ENCODE measurements at places on chromosomes 3 and 15.

DNA sequence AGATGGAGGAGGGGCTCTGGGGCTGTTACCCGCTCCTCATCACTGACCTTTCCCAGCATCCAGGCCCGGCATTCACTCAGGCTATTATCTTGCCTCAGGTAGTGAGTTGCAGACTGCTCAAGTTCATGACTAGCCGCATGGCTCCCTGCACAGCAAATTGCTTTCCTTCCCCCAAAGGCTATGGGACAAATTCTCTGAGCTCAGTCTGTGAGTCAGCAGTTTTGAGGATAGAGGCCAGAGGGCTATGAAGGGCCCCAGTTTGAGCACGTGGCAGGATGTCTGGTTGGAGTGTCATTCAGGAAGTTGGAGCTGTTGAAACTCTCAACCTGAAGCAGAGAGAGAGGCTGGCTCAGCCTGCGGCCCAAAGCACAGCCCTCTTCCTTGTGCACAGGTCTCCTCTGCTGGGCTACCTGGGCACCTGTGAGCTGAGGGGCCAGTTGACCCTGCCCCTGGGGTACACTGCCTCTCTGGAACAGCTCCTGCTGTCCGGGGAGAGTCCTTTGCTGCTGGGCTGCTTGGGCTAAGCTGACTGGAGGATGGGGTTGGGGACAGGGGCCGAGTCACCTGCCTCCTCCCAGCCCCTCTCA, 7.9 kb downstream of the FAH start:
- no peak for DNase-seq

- DNase-seq, result no peak
These were observed 272.2 kb upstream of the NR2F2 start for GRCh38 chr15:96058103-96058851.

DNA sequence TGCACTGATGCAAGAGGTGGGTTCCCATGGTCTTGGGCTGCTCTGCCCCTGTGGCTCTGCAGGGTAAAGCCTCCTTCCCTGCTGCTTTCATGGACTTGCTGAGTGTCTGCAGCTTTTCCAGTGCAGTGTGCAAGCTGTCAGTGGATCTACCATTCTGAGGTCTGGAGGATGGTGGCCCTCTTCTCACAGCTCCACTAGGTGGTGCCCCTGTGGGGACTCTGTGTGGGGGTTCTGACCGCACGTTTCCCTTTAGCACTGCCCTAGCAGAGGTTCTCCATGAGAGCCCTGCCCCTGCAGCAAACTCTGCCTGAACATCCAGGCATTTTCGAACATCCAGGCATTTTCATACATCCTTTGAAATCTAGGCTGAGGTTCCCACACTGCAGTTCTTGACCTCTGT, 329.8 kb upstream of the NAALADL2 start:
- DNase-seq, result no peak

DNA sequence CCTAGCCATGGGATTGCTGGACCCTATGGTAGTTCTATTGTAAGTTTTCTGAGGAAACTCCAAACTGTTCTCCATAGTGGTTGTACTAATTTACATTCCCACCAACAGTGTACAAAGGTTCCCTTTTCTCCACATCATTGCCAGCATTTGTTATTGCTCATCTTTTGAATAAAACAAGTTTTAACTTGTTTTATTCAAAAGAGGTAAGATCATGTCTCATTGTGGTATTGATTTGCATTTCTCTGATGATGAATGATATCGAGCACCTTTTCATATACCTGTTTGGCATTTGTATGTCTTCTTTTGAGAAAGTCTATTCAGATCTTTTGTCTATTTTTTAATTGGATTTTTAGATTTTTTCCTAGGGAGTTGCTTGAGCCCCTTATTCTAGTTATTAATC, 819.1 kb downstream of the TUSC7 start:
- no peak for DNase-seq

GRCh38 chr15:79923079-79923514, 26.3 kb upstream of the MTHFS start:
- DNase-seq, result peak; percentile 85

DNA sequence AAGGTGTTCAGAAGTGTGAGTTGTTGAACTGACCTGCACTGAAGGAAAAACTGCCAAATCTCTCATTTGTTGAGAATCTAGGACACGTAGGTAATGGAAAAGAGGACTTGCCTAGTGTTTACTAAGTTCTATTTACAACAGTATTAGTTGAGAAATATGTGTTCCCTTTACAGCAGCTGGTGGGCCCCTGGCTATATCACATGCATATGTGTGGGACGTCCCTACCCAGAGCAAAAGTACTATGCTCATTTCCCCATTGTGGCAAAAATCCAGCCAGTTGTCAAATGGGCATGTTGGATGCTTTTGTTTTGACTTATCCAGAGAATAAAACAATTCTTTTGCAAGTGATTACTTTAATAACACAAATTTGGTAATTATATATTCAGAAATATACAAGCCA, 113.3 kb upstream of the PTX3 start:
- DNase-seq, result no peak

DNA sequence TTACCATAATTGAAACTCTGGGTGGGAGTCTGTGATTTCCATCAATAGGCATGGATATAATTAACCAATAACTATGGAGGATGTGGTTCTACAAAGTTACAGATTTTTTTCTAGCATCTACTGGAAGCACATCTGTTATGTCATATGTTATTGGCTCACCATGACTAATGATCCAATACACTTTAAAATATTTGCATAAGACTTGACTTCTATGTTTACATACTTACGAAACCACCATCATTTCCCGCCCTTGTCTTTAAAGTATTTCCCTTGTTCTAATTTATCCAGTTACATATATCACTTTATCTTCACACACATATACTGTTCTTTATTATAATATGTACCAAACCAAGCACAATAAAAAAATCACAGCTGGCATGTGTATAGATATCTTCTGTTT, 380.3 kb upstream of the CBLB start:
- DNase-seq, result no peak

- DNase-seq, result no peak
These were observed at the start of gene LIPH for GRCh38 chr3:185552358-185552877. TSS of gene LIPH (minus strand) at chr3:185552588. CDS start at chr3:185552471, 117 bp downstream.

- DNase-seq, result no peak
These were observed 454 bp downstream of the C15orf62 start for GRCh38 chr15:40770147-40770721.

DNA sequence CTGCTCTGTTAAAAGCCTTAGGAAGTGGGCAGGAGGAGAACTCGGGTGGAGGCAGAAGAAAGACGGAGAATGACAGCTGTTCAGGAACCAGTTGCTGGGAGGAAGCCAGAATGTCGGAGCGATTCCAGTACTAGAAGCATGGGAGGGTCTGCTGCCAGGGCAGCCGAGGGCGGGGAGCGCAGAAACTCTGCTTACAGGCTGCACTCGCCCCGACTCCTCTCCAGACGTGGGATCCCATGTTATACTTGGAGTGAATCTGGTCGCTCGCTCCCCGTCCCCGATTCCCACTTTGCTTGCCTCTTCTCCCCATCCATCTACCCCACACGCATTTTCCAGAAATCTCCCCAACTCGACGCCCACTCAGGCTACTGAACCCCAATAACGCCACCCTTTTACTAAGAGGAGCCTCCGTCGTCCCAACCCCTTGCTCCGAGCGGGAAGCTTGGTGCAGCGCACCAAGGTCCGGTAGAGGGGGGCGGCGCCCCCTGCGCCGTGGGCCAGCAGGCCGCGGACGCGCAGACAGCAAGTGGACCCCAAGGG, 665 bp downstream of the GATM start:
- no peak for DNase-seq

DNA sequence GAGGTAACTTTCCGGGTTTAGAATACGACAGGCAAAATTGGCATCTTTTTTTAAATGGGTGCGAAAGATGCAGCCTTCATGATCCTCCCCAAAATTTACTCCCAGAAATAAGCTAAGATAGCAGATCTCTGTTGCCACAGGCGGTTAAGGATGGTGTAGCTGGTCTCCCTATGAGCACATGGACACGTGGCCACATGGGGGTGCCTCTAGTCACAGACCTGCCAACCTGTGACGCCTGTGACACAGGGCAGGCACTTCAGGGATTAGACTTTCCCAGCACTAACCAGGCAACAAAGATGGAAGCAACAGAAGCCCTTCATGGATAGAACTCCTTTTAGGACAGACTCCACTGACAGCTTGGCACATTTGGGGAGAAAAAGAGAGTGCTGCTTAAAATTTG, 320.3 kb downstream of the THSD4 start:
- no peak for DNase-seq

GRCh38 chr3:191493336-191493735, 32.4 kb downstream of the PYDC2 start:
- DNase-seq, result no peak

GRCh38 chr3:149528340-149528650, 53.8 kb downstream of the TM4SF4 start:
- no peak for DNase-seq

DNA sequence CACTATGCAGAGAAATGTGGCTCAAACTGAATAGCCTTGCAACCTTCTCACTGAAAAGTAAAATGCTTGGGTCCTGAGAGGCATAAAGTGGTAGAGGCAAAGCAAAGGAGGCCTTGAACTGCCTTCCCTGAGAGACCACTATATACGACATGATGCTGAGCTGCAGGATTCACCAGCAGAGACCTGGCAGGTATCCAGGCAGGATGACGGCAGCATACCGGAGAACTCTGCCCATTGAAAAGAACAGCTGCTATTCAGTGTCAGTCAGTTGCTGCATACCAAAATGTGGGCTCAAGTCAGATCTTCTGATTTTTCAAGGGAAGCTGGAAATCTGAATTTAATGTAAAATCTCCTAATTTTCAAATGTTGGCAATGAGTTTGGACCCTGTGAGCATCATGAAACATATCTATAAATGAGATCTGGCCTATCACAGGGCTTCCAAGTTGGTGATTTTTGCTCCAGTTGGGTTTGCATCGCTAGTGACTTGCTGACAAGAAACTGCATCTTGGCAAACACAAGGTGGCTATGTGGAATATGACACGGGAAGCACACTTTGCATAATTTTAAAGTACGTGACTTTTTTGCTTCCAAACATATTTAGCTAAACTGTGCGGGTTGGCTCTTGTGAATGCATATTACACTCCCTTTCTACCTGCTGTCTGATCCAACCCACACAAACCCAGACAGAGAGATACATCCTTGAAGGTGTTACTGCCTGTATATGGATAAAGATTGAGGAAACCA, 529.0 kb downstream of the AGBL1 start:
- DNase-seq, result no peak

DNA sequence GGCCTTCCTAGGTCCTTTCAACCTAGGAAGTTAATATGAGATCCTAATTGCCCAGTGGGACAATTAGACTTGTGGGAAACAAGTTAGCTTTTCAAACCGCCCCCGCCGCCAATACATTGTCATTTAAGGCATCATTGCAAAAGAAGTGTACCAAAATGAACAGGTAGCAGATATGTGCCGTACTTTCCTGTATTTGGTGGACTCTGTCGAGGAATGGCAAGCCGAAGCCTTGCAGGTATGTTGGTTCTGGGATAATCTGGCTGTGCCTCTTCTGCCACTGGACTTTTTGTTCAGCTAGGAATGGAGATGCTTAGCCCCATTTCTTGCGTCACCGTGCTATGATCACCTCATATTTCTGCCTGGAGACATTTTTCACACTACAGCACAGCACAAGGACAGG, 157.5 kb downstream of the CACNA1D start:
- DNase-seq, result no peak

DNA sequence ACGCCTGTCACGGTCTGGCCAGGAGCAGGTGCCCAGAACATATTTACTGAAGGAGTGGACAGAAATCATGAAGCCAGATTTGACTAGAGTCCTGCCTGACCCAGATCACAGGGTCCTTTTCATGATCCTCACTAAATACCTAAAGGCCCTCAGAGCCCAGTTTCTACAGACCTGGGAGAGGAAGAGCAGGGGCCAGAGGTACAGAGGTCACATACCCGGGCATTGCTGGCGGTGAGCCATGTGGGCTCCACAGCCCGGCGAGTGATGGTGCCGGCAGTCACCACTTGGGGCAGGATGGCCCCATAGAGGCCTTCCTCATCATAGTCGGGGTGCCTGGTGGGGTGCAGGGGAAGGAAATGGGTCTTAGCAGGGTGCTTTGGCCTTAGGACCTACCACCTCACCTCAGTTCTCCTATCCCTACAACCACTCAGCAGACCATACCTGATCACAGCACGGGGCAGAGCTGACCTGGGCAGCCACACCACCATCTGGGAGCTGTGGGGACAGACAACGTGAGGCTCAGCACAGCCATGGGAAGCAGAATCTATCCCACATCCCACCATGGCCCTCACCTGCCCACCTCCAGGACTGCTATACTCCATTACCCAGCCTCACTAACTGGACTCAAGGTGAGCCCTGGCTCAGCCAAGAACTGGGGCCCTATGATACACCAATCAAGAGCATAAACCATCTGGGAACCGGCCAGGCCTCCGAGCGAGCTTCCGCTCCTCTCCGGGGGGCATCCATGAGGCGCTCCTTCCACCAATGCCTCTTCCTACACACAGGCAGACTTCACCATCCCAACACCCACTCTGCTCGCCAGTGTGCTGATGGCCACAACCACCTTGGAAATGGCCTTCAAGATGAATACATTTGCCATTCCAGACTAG, 12.9 kb downstream of the POLG start:
- DNase-seq, result no peak

GRCh38 chr3:139642996-139643395, 34.8 kb downstream of the NMNAT3 start:
- DNase-seq, result no peak

- no peak for DNase-seq
These were observed 975 bp downstream of the PCSK6 start for GRCh38 chr15:101488300-101489164.

DNA sequence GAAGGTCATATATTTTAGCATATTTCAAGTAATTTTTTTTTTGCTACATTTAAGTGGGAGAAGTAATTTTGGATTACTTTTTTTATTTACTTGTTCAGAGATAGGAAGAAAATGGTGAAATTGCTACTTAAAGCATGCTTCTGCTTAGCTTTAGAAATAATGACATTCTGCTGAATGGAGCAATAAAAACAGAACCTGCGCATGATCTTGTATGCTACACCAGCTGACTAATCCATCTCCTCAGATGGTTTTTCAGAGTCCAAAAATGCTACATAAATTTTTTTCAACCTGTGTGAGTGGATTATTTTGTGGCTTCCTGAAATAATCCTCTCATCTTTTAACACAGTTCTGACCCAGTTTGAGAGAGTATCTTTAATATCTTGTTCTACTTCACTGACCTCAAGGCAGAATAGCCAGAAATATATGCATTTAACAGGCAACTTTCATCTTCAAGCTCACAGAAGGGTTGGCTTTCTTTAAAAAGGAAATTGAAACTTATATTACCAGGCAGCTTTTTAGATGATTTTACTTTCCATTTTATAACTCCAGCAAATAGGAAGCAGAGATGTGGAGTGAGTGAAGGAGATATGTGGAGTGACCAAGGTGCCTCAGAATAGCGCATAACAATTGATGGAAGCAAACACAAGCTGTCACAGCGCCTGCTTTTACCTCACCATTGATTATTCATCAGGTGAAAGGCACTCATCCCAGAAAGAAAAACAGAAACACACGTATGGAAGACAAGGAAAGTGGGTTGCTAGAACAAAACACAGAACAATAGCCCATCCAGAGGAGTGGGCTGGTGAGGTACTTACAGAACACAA, 136.6 kb downstream of the TGFBR2 start:
- DNase-seq, result no peak

DNA sequence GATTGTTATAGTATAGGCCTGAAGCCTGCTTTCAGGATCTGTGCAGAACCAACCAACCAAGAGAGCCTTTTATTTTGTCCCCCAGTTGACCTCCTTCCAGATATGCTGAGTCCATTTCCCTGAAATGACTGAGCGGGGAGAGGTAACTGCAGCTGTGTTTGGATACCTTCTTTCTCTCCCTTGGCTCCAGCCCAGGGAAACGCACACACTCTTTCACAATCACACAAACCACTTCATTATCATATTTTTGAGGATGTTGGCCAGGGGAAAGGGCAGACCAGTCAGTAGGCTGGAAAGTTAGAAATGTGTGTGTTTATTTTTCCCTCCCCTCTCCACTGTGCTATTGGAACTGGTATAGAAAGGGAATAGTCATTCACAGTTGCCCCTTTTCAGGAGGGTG, 417.7 kb upstream of the TBL1XR1 start:
- no peak for DNase-seq

Measured in T-helper 2 cell (primary cell).